ENCODE measurements at places on chromosomes 4 and X.

- no peak for DNase-seq
Observed at GRCh38 chr4:180860089-180860720, 1383.0 kb upstream of the TENM3 start.

GRCh38 chr4:86970447-86971354 is 35.9 kb downstream of the AFF1 start:
- DNase-seq: no peak

- DNase-seq: no peak
Observed at GRCh38 chr4:748461-748860, 42.8 kb downstream of the PCGF3 start.

DNA sequence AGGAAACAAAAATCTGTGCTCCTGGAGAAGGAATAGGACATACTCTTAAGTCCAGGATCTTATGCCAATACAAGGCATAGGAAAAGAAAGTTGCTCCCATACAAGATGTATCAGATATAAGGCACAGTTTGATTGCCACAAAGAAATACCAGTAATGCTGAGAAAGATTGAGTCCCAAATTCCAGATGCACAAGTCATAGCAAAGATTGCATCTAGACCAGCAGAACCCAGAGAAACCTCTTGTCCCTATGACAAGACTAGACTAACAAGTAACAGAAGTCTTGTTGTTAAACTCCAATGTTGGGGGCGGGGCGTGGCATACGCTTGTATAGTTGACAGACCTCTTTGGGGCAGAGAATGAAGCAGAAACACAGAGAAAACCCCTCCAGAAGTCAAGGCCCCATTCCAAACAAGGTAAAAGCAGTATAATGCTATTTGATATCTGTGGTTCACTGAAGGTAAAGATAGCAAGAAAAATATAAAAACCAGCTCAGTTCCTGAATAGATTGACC is 671.5 kb upstream of the GRIA3 start:
- no peak for DNase-seq

GRCh38 chrX:10325611-10326010 is 168.8 kb downstream of the CLCN4 start:
- no peak for DNase-seq

DNA sequence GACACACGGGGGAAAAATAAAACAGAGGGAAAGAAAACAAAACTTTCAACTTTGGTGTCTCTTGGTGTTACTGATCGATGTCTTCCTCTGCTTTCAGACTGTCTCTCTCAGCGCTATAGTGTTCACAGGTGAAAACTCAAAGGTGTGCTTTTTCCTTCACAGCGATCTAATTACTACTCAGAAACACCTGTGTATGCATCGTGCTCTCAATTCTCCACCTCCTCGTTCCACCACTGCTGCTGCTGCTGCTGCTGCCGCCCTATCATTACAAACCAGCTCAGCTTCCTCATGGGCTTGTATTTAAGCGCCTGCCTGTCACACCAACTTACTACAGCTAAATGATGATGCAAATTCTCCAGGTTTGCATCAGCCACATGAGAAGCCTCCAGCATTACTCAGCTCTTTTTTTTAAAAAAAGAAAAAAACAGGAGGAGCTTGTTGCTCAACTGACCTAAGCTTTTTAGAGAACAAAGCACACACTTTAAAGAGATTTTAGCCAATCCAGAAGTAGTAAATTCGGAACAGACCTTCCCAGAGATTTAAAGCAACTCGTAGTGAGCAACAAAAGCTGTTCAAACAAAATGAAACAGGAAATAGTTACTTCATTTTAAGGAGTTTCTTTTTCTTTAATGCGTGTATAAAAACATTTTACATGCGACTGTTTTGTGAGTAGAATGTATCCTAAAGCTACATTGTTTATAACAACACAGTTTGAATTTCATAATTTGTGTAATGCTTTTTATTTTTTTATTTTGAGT is at the start of gene SLC7A11:
Gene SLC7A11 (minus strand): TSS at position 274 of the 758 bp plus-strand sequence. CDS start 280 bp downstream, outside the sequence.
- peak; percentile 23 for DNase-seq

- no peak for DNase-seq
Observed at GRCh38 chr4:74608151-74608949, 163.4 kb downstream of the AREG start.

- no peak for DNase-seq
Observed at GRCh38 chr4:38577462-38577861, 86.5 kb upstream of the KLF3 start.

DNA sequence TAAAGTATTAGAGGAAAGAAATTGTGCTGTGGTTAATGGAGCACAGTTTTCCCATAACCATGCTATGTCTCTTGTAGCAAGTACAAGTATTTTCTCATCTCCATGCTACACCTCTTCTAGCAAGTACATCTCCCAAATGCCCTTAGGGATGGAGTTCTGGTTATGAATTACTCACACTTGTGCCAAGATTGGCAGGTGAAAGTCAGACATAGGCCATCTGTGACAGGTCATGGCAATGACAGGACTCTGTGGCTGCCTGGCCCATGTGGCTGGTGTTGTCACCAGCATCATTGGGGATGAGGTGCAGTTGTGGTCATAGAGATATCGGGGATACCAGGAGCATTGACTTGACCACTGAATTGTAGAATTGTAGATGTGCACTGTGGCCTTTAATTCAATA is 310.2 kb downstream of the FAT4 start:
- DNase-seq: no peak

DNA sequence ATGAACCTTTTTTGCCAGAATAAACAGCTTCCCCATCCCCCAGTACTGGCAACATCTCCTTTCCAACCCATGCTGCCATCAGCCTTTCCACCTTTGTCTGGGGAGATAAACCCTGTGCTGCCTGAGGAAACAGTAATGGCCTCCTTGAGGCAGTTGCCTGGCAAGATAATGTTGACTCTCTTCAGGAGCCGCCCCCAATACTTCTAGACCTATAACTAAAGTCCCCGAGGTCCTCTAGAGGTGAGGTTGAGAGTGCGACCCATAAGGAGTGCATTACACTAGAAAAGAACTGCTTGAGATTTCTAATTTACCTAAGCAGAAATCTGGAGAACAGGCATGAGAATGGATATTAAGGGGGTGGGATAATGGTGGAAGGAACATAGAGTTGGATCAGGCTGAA is 963.2 kb upstream of the PCDH7 start:
- DNase-seq: no peak

DNA sequence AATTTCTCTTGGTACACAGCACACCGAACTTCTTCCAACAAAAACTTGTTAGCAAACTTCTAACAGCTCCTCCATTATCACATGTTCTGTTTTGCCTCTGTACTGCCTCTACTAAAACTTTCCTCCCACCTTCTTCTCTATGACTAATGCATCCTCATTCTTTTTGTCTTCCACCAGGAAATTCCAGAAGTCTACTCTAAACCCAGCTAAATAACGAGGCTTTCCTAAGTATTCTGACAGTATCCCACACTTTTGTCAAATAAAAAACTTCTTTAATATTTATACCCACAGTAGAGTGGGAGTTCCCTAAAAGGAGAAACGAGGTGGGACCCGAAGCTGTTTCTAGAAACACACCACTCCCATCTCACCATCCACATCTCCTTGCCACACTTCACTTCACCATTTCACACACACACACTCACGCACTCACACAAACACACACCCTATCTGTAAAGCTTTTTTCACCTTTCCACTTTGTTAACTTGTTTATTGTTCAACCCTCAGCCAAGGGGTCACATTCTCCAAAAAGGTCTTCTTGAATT is 280.3 kb downstream of the ARAP2 start:
- no peak for DNase-seq

DNA sequence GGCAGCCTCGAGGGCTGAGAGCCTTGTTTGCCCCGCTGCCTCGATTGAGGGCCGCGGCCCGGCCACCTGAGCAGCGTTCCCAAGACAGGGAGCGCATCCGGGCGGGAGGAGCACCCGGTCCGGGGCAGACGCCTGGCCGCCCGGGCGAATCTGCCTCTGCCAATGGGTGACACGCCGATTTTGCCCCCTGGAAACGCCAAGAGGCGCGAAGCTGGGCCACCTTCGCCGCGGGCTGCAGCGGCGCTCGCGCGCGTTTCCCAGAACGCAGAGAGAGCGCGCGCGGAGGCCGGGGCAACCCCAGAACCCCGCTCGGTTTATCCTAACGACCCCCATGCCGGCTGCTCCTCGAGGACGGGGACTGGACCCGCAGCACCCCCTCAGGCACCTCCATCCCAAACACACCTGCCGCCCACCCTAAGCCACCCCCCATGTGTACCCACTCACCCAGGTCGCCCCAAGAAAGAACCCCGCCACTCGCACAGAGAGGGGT is 575 bp downstream of the MAP7D2 start:
- DNase-seq: no peak

DNA sequence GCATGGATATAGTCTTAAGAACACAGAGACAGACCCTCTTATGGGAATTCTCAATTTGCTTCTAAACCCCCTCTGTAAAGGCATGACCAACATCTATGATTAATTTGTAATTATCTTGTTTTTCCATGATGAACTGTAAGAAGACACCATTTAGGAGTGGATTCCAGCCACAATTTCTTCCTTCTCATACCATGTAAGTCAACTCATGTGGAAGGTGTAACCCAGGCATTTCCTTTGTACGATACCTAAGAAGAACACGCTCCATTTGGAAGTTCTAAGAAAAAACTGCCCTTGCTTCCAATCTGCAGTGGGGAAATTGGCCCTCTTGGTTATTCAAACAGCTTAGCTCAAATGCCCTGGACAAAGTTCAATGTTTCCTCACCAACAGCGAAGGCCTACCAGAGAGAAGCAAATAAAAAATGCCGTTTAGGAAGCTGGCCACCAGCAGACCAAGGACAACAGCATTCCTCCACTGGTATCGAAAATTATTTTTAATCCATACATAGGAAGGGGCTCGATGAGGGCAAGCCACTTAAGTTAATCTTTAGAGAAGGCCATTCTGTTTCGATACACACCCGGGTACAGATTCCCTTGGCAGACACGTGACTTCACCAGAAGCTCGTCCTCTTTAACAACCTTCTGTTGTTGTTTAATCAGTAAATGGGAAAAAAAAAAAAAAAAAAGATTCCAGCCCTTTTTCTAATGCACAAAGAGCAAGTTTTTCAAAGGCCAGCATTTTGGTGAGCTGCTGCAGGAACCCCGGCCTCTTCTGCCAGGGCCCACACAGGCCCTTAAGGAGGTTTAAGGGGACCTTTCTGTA is 2.6 kb downstream of the DHRSX start:
- DNase-seq: no peak

All from stimulated activated CD4-positive, alpha-beta T cell treated with anti-CD3 and anti-CD28 coated beads, Interleukin-2, amount 100 ng/mL, for 4 hours (primary cell).